Skeletal muscle cell (primary cell): ENCODE measurements at places on chromosomes 11 and 22.
A peak's percentile ranks its signal among the peaks of the same experiment; 100 is the strongest.

- no peak for DNase-seq
Observed at GRCh38 chr11:70109006-70109405, 30.9 kb downstream of the ANO1 start.

DNA sequence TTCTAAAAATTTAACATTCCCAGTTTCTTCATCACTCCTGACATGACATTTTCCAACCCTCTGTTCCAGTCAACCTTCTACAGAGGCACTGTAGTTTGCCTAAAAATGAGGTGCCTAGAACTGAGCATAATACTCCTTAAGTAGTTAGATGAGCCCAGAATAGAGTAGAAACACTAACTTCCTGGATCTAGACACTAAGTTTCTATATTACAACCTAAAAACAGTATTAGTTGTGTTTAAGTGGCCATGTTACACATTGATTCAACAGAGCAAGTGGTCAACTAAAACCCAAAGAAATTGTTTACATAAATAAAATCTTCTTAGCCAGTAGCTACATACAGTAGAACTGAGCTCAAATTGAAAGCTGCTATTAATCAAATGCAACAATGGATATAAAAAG, 1.3 kb downstream of the HPS5 start:
- no peak for DNase-seq

- peak; percentile 5 for DNase-seq
Observed at GRCh38 chr11:38791346-38791961, 2193.4 kb upstream of the RAG2 start.

- no peak for DNase-seq
Observed at GRCh38 chr11:2531987-2532703, 87.3 kb downstream of the KCNQ1 start.

- peak; percentile 34 for DNase-seq
Observed at GRCh38 chr22:42169055-42169469, 38.5 kb upstream of the CYP2D6 start.

DNA sequence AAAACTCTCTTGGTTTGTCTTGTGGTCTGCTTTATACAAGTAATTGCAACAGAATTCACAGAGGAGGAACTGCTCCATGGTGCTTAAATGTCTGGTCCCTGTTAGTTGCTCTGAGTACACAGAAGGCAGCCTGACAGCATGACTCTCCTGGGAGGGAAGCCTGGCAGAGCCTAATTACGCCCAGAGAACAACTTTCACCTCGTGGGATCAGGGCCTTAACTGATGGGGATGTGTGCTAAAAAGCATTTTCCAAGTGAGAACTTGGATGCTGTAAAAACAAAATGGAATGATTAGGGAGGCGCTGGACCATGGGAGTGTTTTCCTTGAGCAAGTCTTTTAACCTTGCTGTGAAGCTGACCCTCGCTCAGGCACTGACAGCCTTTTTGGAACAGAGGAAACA, 154.0 kb upstream of the TENM4 start:
- no peak for DNase-seq

GRCh38 chr11:114200351-114201133, 95.7 kb upstream of the NNMT start:
- DNase-seq: no peak

- DNase-seq: no peak
Observed at GRCh38 chr22:20084547-20085413, 4.7 kb downstream of the DGCR8 start.

GRCh38 chr22:37762389-37762836, 45.3 kb upstream of the GCAT start:
- no peak for DNase-seq

- no peak for DNase-seq
Observed at GRCh38 chr11:36441610-36442208, 68.4 kb downstream of the TRAF6 start.

- DNase-seq: no peak
Observed at GRCh38 chr11:10506008-10506370, 35.0 kb downstream of the RNF141 start.

DNA sequence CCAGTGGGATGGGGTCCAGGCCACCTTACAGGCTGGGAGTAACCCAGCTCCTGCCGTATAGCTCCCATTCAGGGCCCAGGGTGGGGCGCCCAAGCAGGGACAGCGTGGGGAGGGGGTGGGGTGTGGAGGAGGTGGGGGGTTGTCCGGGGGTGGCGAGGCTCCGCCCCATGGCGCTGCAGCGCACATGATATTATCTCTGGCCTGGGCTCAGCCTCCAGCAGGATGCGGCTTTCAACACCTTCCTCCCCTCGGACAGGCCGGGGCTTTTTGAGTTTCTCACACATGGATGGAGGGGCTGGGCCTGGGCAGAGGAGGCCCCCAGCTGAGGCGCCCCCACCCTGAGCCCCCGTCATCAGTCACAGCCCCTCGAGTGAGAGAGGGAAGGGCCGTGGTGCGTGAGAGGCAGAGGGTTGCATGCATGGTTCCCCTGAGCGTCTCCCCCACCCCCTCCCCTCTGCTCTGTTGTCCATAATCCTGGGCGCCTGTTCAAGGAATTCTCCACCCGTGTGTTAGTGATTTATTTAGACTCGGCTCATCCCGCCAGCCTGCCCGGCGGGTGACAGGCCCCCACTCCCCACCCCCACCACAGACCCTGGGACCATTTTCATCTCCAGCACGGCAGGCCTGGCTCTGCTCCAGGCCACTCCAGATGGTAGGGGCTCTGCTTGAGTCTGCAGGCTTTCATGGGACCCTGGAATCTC, 44.9 kb downstream of the WNT11 start:
- DNase-seq: peak; percentile 27

DNA sequence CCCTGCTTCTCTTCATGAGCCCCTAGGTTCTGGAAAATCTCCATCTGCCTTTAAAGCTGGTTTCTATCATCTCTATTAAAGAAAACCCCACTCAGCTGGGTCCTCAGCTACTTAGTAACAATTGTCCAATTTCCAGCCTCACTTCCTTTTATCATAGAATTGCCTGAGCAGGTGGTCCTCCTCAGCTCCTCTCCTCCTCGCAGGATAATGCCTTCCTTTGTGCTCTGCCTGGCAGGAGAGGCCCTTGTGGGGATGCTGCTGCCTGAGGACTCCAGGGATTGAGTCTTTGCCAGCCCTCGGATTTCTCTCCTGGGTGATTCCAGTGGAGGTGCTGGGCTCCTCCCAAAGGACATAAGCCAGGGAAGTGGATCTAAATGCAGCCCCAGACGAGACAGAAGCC, 448.3 kb downstream of the INSC start:
- no peak for DNase-seq

DNA sequence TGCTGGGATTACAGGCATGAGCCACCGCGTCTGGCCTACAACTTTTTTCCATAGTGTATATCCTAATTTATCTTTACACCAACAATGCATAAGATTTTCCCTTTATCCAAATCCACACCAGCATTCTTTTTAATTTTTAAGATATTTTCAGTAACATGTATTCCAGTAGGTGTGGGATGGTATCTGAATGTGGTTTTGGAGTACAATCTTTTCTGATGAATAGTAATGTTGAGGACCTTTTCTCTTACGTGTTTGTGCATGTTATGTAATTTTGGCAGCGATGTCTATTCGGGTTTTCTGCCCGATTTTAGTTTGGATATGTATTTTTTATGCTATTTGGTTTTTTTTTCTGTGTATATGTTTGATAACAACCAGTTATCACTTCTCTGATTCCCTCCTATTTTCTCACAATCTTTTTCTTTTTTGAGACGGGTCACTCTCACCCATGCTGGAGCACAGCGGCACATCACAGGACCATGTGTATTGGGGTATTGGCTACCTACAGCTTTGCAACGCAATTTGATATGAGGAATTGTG, 114.6 kb upstream of the GRK3 start:
- no peak for DNase-seq

DNA sequence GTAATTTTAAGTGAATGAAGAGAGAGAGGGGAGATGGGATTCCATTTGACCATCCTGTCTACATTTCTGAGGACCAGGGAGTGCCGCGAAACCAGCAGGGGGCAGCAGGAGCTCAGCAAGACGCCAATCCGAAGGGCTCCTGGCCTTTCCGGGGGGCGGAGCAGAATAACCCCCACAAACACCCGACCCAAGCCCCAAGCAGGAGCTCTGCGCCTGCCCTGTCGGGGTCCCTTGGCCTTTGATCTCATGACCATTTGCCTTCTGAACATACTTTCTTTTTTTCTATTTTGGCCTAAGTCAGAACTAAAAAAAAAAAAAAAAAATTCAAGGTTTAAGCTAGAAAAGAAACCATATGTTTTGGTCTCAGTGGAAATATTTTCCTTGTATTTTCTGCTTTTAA, 21.9 kb upstream of the SCN2B start:
- DNase-seq: no peak

- DNase-seq: no peak
Observed at GRCh38 chr11:119478711-119479285, 55.8 kb upstream of the THY1 start.

DNA sequence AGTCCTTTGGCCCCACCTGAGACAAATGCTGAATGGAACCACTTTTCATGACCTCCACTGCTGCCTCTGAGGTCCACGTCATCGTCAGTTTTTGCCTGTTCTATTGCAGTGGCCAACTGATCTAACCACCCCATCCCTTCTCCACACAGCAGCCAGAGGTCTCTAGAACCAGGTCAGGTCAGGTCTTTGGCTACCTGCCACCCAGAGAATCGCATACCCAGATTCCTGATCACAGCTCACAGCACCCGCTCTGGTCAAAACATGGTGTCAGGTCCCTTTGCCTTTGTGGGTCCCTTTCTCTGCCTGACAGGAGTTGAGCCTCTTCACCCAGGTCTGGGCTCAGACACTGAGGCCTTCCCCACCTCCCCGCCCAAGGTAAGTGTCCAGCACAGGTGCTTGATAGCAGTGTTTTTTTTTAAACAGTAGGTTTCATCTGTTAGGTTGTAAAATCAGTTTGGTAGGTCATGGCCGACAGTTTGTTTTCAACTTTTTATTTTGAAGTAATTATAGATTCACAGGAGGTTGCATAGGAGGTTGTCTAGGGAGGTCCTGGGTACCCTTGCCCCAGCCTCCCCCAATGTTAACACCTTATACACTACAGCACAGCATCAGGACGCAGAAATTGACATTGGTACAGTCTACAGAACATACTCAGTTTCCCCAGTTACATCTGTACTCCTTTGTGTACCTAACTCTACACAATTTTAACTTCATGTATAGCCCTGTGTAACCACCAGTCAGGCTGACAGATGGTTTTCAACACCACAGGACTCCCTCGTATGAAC, 6.9 kb downstream of the C22orf39 start:
- no peak for DNase-seq

GRCh38 chr11:65718964-65719492, 1.6 kb downstream of the RNASEH2C start:
- DNase-seq: no peak

DNA sequence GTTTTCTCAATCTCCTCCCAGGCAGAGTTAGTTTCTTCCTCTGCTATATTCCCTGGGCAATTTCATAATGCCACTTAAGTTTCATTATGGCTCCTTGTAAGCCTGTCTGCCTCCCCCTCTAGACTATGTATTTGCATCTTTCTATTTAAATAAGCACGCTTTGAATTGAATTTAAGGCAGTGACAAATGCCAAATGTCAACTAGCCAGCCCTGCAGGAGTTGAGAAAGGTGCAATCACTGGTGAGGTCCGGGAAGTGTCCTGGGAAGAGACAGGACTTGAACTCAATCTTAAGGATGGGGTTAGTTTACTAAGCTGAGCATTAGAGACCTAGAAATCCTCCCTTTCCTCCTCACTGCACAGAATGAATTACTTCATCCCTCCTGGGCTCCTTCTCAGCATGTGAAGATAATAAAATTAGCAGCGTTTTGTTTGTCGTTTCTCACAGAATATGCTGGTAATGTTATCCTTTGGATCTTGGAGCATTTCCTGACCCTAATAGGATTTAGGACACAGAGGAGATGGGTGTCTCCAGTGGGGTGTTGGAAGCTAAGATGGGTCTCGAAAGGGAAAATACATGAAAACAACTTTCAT, 1.6 kb downstream of the TCP11L1 start:
- DNase-seq: no peak

DNA sequence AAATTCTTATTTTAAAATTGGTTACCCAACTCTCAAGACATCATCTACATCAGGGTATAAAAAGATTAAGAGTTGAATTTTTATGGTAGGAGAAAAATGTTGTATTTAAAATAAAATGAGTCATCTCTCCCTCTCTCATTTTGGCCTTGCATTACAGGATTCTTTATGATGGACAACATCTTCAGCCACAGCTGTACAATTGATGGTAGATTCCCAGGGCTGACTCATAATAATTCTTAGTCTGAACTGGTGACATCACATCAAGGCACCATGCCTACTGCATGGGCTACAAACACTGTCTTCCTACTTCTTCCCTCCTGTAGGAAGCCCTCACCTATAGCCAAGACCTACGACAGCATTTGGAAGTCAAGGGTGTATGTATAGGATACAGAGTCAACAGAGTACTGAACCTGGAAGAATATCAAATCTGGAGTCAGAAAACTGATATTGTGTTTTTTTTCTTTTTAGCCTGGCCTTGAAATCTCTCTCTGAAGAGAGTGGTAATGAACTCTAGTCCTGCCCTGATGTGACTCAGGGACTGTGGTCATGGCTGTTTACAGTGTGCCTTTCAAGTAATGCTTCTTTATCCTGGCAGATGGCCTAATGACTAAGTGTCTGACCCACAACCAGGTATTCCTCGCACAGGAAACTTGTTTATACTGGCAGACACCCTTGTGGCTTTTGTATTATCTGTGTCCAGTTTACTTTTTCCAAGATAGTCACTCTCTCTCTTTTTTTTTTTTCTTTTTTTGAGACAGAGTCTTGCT, 32.5 kb downstream of the MRGPRX2 start:
- DNase-seq: peak; percentile 27

DNA sequence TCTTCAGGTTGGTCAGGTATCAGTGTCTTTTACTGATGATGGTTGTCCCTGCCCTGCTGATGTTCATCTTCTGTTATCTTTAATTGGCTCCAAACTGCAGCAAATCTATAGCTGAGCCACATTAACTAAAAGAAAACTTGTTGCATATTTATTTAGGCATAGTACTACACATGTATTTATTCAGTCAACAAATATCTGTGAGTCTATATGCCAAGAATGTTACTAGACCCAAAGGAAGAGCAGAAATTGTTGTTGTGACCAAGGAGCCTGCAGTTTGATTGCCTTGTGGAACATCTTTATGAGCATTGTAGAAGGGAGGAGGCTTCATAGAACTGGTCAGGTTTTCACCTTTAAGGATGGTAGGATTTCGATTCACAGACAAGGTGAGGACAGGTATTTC, 10.1 kb downstream of the BMAL1 start:
- DNase-seq: no peak

GRCh38 chr11:123180574-123180973, 14.5 kb downstream of the CLMP start:
- no peak for DNase-seq

DNA sequence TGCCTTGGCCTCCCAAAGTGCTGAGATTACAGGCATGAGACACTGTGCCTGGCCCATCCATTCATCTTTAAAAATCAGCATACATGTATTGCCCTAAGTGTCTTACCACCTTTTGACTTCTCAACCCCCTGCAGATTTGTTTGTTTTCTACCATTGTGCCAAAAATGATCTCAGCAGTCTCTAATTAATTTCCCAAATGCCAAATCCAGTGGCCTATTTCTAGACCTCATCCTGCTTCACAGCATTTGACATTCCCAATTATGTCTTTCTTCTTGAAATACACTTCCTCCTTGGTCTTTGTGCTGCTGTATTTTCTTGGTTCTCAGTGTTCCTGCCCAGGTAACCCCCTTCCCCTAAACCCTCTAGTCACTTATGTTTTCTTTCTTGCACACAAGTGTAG, 46.0 kb upstream of the GRAMD1B start:
- no peak for DNase-seq
